ENCODE measurements at places on chromosomes 3 and 15.

GRCh38 chr15:64095431-64095794, 369 bp upstream of the SNX1 start:
- DNase-seq: no peak

- no peak for DNase-seq
These were observed 24.4 kb downstream of the MAGEF1 start for GRCh38 chr3:184687363-184688015.

DNA sequence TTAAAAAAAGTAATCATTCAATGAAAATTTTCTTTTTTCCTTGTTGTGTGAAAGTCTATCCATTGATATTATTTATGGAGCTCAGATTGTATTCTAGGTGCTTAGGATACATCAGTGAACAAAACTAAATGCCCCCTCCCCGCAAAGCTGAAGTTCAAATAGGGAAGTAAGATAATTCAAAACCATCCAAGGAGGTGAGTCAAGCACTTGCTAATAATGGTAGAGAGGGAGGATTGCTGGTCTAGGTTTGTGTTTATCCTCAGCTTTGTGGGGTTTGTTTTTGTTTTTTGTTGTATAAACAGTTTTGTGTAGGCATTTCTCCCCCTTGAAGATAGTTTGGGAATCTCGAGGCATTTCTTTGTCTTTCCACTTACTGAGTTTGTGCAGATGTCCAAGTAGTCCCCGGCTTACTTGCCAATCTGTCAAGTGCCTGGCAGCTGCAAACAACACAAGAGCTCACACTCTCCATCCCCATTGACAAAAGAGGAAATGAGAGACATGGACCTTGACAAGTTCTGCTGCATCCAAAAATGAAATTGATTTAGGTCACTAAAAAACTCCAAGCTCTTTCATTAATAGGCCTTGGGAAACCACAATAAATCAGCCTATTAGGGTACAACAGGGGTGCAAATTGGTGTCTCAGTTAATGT, 575.8 kb upstream of the TBL1XR1 start:
- DNase-seq: no peak

DNA sequence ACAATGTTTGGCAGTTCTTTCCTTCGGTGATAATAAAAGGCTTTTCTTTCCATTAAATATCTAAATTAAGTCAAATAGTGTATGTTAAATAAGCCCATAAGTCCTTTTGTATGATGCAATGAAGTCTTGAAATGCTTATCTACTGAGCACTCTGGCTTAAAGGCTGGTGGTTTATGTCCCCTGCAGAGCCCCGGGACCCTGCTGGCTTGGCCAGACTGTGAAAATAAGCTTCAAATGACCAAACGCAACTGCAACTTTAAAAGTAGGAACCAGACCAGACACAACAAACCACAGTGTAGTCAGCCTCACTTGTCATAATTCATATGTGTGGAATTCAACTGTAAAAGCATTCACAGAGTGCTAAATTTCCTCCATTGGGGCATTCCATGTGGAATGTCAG, 72.5 kb downstream of the FOXP1 start:
- peak; percentile 100 for DNase-seq

DNA sequence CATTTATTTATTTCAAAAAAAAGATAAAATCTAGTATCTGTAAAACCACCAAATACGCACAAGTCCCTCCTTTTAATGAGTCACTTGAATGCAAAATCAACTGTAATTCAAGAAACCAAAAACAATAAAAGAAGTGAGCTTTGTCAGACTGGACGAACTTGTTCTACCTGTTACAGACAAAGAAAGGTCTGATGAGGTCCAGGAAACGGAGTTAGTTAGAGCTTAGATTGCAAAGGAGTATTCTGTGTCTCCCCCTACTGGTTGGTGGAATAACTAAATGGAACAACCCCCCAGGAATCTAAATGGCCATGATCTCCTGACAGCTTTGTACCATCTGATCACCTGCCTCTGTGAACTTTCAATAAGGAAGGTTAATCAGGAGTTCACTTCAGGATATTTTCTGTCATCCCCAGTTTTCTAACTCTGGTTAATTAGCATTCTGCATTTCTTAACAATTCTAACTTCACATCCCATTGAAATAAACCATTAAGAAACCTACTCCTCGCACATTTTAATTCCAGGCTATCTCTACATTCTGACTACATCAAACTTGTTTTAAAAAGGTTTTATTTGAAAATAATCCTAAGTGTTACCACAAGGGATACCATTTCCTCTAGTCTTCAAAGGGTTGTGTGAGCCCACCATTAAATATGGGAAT, 333.0 kb upstream of the SATB1 start:
- peak; percentile 16 for DNase-seq

GRCh38 chr3:45330510-45331295, 57.7 kb upstream of the LARS2 start:
- no peak for DNase-seq

DNA sequence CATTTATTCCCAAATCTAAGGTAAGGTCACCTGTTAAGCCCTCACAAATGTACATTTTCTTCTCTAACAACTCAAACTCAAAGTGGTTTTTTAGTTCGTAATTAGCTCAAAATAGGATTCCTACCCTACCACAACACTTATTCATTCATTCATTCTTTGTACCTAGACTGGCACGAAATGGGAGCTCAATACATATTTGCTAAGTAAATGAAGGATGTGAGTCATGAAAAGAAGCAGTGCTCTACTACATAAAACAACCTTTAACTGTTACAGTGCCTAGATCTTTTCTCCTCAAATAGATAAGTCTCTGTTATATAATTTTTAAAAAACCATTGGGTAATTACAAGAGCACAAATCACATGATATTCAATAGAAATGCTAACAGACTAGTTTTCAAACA, 13.1 kb downstream of the RSL24D1 start:
- no peak for DNase-seq

DNA sequence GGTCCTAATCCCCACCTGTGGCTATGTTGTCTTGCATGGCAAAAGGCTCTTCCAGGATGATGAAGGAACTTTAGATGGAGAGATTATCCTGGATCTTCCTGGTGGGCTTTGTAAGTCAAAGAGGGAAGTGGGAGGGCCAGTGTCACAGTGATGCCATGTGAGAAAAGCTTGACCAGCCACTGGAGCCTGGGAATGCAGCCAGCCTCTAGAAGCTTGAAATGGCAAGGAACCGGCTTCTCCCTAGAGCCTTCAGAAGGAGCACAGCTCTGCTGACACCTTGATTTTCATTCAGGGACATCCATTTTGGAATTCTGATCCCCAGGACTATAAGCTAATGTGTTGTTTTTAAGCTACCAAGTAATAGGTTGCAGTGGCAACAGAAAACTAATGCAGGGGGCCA, 58.3 kb downstream of the CLEC3B start:
- no peak for DNase-seq

- no peak for DNase-seq
These were observed 15.5 kb downstream of the SMARCC1 start for GRCh38 chr3:47766186-47766585.

DNA sequence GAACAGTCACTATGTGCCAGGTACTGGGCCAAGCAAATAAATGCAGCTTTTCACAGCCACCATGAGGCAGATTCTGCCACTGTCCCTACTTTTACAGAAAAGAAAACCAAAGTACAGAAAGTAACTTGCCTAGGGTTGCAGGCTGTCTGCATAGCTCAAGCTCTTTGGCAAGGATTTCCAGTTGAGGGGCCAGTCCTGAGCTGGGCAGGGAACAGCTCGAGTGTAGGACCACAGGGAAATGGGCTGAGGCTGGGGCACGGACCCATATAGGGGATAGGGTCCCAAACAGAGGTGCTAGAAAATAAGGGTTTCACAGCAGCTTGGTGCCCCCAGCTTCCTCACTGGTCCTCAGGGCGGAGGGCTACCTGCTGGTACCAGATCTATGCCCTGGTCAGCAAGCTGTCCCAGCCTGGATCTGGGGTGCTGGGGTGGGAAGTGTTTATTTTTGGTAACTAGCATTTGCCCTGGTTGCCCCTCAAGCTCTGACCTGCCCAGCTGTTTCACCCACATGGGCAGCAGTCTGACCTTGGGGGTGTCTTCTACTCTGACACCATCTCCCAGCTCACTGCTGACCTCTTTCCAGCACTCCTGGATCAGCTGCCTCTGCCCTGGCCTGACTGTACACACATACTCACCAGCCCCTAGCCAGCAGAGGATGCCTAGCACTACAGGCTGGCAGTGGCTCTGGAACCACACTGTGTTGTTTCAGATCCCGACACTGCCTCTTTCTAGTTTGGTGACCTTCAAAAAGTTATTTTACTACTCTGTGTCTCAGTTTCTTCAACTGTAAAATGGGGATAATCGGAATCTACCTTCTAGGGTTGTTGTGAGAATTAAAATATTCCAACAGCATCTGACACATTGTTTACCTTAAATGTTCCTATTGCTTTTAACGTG, 16.2 kb downstream of the MRAS start:
- DNase-seq: no peak

DNA sequence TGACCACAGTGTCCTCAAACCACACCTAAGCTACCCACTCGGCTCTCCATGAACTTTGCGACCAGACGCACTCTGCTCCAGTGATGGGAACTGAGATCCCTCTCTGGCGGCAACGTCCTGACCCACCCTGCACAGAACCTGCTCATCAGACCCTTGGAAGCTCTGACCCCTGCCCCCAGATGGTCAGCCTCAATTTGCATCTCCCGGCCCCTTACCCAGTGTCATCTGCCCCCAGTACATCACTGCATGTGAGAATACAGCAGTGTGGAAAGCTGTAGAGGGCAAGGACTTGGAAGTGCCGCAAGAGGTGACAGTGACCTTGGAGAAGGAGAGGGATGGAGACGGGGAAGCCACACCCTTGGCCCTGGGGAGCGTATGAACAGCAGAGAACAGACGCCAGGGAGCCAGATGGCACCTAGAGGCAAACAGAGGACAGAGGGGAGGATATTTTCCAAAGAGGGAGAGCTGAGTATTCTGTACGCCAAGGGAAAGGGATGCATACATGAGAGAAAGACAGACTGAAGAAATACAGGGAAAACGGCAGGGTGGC, 192.0 kb downstream of the XXYLT1 start:
- no peak for DNase-seq

- no peak for DNase-seq
These were observed 56.2 kb upstream of the DCBLD2 start for GRCh38 chr3:98957681-98958080.

DNA sequence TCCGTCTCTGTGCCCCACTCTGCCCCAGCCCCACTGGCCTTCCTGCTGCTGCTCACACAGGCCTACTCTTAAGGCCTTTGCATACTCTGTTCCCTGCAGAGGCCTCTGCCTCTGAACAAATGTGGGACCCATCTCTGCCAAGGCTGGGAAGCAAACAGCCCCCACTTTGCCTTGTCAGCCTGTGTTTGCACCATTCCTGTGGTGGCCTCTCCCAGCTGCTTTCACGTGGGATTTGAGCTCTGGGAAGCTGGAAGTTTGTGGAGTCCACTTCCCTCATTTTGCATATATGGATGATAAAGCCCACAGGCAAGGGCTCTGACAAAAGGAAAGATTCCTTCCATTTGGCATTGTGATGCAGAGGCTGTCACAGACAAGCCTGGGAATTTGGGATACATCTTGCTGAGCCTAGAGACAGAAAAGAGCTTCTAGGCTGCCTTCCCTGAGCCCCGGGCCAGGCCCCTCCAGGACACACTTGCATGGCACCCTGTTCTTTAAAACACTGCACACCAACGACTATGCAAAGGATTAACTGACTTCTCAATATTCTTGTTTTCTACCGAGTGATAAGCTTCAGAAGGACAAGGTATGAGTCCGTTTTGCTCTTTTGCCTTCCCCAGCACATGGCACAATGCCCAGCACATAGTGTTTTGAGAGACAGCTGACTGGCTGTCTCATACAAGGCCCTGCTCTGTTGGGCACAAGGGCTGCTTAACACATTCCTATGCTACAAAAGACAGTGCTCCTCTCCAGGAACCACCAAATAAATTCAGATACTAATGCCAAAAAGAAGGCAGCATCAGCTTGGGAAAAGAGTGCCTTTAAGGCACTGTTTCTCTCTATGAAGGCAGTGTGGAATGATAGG, 120.7 kb upstream of the TOPAZ1 start:
- DNase-seq: no peak

DNA sequence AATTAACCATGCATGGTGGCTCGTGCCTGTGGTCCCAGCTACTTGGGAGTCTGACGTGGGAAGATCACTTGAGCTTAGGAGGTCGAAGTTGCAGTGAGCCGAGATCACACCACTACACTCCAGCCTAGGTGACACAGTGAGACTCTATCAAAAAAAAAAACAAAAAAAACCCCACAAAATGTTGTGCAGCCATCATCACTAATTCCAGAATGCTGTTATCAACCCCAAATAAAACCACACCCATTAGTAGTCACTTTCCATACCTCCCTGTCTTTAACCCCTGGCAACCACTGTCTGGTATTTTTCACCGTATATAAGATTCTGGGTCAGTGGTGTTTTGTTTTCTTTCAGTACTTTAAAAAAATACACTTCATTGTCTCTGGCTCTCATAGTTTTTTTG, 16.6 kb downstream of the HMCES start:
- DNase-seq: no peak

DNA sequence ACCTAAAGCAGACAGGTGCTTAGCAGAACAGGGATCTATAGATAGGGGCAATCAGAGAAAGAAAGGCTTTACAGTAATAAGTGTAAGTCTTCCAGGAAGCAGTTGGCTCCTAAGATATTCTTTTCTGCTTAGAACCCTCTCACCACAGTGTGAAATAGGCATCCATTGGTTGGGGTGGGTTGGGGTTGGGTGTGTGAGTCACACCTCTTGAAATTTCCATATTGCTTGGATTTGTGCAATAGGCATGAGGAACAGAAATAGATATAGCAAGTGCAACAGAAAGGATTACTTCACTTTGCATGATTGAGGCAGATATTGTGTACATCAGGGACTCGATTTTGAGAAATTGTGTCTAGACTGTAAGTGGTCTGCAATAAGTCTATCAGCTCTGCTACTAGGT, 200.1 kb upstream of the GAP43 start:
- DNase-seq: no peak

DNA sequence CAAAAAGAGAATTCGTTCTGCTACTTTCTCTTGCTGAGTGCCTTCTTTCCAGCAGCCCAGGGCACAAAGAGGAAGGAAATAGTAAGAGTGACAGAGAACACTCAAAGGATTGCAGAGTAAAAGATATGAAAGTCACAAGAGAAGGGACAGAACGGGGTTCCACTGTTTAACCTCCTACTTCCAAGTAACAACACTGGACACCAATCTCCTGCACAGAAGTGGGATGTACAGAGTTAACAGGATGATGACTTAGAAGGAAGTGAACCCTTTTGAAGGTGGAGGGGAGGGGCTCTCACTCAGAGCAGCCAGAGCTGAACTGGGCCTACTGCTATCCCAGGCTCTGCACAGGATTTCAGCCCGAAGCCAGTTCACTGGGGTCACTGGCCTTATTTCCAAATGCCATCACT, 130.1 kb upstream of the PRICKLE2 start:
- DNase-seq: peak; percentile 33

DNA sequence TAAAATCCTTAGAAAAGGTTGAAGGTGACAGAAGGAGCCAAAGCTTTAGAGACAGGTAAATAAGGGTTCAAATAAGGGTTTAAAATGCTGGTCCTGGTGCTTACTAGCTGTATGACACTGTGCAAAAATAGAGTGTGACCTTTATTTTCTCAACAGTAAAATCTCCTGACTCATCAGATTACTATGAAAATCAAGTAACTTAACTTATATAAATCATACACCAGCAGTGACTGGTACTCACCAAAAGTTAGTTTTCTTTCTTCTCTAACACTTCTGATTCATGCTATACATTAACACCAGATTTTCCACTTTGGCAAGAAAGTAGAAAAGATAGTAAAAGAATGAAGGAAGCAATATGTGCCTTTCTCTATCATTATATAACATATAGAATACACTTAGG, 205.9 kb upstream of the GBE1 start:
- peak; percentile 71 for DNase-seq

- DNase-seq: no peak
These were observed 31.8 kb upstream of the CRTC3 start for GRCh38 chr15:90497912-90498311.
